Neural progenitor cell (in vitro differentiated cells): ENCODE measurements at places on chromosomes 4 and X.

DNA sequence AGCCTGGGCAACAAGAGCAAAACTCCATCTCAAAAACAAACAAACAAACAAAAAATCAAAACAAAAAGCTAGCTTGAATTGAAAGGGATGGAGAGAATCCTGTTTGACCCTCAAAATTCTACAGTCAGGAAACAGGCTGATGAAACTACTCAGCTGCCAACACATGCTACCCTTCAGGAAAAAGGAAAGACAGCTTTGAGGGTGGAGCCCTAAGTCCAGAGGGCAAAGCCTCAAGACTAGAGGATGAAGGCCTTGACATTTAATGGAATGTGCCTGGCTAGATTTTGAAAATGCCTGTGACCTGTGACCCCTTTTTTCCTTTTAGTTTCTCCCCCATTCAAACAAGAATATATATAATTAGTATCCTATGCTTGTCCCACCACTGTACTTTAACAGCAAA is 27.1 kb downstream of the MORC4 start:
- DNase-seq: no peak

- no peak for DNase-seq
These were observed 19.3 kb downstream of the DMP1 start for GRCh38 chr4:87669373-87669772.

- DNase-seq: no peak
These were observed 23.6 kb downstream of the COX18 start for GRCh38 chr4:73045879-73046278.

DNA sequence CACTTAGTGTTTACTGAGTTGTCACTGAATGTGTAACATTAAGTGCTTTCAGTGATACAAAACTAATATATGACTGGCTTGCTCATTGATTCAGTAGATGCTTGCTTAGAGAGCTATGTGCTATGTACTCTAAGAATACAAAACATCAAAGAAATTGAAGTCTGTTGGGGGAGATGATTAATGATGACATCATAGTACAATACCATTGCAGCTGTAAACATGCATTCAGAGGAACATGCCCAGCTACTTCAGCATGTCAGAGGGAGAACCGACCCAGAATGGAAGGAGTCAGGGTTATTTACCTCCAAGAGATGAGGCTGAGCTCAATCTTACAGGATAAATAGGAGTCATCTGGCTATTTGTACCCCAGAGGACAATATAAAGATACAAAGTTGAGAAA is 290.8 kb downstream of the TENM3 start:
- no peak for DNase-seq

- DNase-seq: no peak
These were observed 1012.1 kb upstream of the SLIT2 start for GRCh38 chr4:19239565-19239964.

- peak; percentile 80 for DNase-seq
These were observed 601.4 kb upstream of the ACTRT1 start for GRCh38 chrX:128653524-128654060.
